ENCODE measurements at places on chromosomes 5 and 9.

- DNase-seq: no peak
These were observed 68.5 kb upstream of the RAI14 start for GRCh38 chr5:34587355-34588241.

- DNase-seq: no peak
These were observed 95.0 kb upstream of the SLC25A48 start for GRCh38 chr5:135739383-135739981.

DNA sequence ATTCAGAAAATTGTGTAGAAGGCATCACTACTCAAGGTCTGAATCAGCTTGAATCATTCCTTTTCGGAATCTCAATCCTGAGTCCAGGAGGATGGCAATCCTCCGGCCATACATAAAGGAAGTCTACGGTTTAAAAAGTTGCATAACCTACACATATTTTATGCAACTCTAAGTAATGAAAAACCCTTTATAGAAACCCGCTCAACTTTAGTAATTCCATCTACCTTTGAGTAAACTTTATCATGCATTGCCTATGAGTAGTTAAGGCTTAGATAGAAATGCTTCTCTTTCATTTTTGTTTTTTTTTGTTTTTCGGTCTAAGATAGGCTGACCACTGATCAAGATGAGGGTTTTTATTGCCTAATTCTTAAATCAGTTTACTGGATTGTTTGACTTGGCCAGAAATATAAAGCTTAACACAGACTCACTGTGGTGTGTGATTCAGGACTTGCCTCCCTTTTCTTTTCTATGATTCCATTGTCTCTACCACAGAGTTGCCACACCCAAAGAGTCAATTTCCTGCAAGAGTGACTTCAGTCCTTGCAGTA lies 85.0 kb downstream of the LURAP1L start:
- DNase-seq: no peak

- DNase-seq: no peak
These were observed 104.0 kb downstream of the GDNF start for GRCh38 chr5:37735649-37736347.

DNA sequence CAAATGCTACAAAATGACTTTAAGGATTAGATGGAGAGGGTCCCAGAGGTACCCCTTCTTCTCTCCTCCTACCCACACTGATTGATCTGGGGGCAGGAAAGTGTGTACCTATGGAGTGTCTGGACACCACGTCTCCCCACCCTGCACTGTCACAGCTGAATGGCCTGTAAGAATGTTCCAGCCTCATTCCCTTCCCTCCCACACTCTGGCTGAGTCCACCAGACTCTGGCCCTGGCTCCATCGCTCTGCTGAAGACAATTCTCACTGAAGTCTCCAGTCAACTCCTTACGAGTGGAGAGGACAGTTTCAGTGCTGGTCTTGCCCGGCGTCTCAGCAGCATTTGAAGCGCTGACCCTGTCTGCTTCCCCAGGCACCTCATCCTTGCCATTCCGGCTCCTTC lies 105.8 kb downstream of the TTLL11 start:
- DNase-seq: no peak

DNA sequence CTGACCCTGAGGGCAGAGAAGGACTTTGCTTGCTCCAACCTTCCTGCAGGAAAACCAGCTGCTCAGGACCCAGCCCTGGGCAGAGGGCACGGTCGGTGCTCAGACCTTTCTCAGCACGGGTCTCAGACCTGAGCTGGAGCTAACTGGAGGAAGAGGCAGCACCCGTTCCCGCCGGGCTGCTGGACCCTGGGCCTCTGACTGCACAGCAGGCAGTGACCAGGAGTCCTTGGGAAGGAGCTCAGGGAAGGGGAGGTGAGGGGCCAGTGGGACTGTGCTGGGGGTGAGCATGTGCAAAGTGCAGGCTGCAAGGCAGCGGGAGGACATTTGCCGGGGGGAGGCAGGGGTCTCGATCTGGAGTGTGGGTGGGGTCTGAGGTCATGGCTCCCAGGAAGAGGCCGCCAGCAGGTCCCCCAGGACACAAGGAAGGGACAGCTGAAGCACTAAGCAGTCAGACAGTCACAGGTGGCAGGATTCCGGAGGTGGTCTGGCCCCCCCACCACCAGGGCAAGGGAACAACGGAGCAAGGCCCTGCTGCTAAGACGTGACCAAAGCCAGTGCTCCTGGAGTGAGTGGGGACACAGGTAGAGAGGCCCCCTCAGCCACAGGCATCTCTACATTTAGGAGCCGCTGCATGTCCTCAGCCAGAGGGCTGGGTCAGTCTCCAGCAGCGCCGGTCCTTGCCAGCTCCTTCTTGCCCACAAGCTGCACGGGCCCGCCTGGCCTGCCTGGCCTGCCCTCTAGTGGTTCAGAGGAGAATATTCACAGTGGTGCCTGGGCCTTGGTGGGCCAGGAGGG lies 4.8 kb upstream of the DPM2 start:
- peak; percentile 95 for DNase-seq

GRCh38 chr5:132473019-132473531 lies 17.5 kb downstream of the IRF1 start:
- DNase-seq: no peak

GRCh38 chr5:34038390-34038789 lies 4.6 kb downstream of the C1QTNF3 start:
- DNase-seq: no peak

GRCh38 chr5:1747079-1747802 lies 52.4 kb downstream of the MRPL36 start:
- DNase-seq: peak; percentile 66

DNA sequence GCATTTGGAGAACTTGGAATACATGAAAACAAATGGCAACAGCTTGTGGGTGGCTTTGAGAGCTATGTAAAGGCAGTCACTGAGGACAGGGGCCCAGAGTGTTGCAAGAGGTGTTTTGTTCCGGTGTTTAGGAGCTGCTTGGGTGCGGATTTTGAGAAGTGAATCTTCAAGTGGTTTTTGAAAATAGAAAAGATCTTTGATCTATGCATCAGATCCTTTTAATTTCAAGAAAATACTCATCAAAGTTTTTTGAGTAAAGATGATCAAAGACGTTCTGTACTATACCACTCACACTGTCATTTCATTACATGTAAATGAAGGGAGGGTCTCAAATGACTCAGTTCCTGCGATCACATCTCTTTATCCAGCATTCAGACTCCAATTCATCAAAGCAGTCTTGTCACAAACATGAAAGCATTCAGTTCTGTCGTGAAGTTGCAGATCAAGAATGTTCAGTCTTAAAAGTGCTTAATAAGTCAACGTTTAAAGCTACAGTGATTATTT lies 112.5 kb downstream of the WDR41 start:
- DNase-seq: no peak

GRCh38 chr5:132059043-132059695 lies 1.3 kb upstream of the IL3 start:
- DNase-seq: peak; percentile 32

GRCh38 chr9:98209530-98209929 lies 17.1 kb upstream of the CORO2A start:
- no peak for DNase-seq

- DNase-seq: no peak
These were observed 466 bp upstream of the TTC39B start for GRCh38 chr9:15307523-15307841.

Measured in H7 (cell line).